AG09309 (cell line): ENCODE measurements at places on chromosomes 13 and 19.
A peak's percentile ranks its signal among the peaks of the same experiment; 100 is the strongest.

DNA sequence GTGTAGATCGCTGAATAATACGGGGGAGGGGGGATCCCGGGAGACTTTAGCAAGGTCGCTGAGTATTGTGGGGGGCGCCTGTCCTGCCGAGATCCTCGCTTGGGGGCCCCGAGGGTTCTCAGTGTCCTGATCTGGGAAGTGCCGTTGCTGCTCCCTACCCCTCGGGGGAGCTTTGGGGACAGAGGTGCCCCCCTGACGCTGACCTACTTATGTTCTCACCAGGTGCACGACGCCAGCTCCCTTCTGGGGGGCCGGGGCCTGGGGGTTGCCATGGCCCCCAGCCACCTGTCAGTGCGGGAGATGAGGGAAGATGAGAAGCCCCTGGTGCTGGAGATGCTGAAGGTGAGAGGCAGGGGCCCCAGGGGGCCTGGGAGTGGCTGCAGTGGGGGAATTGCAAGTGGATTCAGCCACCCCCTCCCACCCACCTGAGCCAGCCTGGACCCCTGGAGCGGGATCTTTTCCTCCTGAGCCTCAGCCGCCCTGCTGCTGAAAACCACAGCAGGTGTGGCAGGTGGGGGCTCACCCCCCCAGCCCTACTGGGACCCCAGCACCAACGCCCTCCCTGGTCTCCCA, 537 bp downstream of the NAT14 start:
- DNase-seq, result no peak

DNA sequence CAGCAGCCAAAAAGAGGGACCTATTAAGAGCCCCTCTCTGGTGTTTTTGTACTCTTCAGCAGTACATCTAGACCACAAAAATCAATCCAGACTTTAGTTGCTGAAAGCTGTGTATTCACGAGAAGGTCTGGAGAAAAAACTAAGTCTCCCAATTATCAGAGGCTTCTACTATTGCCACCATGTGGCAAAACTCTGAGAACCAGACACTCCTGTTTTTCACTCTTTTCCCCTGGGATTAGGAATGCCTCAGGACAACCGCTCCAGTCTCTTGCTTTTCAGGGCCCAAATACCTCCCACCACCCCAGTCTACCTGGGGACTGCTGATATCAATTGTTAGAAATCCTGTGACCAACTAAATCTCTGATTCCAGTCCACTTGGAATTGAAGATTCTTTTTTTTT, 30.1 kb upstream of the OBI1 start:
- DNase-seq, result no peak

- DNase-seq, result peak; percentile 60
These were observed 263.1 kb upstream of the RXFP2 start for GRCh38 chr13:31476266-31476665.

GRCh38 chr13:103876571-103876970, 810.4 kb upstream of the SLC10A2 start:
- peak; percentile 3 for DNase-seq
